CD4-positive, alpha-beta T cell (primary cell): ENCODE measurements at places on chromosomes 3 and 15.

GRCh38 chr3:87733671-87734367, 325.0 kb downstream of the CGGBP1 start:
- no peak for DNase-seq

- no peak for DNase-seq
These were observed 15.9 kb downstream of the CEP70 start for GRCh38 chr3:138578141-138578540.

- no peak for DNase-seq
These were observed 149.8 kb upstream of the GBE1 start for GRCh38 chr3:81911221-81911620.

DNA sequence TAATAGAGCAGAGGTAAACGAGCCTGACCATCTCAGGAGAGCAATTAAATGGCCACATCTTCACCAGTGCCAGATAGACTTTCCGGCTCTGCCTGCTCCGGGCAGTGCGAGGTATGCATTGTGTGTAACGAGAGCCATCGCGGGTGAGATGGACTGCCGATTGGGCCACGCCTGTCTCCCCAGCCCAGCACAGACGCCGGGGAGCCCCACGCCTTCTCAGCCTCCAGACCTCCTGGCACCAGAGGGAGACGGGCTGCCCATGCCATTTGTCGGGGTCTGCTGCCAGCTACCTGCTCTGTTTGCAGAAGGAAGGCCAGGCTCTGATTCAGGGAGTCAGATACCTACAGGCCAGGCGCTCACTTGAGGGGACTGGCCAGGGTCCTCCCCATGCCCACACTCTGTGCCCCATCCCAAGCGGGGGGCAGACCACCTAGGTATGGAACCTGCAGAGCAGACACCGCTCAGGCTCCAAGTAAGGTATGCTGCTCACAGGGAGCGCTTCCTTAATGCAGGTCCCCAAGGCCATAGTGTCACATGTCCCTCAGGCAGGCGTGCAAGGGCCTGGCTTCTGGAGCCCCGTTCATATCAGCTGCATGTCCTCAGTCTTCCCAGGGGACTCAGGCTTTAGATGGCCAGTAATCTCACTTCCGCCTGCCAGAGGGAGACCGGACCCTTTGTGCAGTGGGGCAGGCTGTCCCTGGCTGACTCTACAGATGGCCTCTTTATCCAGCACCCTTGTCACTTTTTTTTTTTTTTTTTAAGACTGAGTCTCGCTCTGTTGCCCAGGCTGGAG, 62.2 kb downstream of the DNAJB8 start:
- no peak for DNase-seq

DNA sequence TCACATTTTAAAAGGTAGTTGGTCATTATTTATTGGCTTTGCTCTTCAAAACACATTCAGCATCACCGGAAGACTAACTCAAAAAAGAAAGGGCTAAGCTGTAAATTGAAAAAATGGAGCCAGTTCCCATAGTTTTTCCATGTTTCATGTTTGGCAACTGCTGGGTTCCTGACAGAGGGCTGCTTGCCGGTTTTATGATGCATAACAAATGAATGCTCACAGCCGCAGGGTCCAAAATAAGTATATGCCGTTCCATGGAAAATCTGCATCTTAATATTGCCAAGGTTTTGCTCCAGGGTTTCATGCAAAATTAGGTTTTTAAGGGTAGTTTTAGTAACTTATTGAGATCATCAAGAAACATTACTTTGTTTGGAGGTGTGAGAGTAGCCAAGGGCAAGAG, 15.8 kb downstream of the SLC12A1 start:
- DNase-seq, result no peak

- DNase-seq, result no peak
These were observed 748.1 kb downstream of the NR2F2 start for GRCh38 chr15:97078591-97078990.

DNA sequence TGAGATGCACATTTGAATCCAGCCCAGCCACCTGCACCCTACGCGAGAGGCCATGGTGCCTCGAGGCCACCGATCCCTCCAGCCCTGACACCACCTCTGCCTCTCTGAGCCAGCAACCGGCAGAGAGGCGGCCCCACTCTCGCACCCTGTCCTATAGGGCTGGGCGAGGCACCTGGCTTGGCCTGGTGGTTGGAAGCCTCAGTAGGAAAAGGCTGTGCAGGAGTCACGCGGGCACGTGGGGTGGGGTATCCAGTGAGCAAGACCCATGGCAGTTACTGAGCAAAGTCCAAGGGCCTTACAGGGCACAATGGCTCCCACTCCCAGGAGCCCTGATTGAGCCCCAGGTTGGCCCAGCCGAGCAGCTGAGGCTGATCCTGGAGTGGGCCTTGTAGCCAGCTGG, 12.4 kb upstream of the DUSP7 start:
- no peak for DNase-seq

DNA sequence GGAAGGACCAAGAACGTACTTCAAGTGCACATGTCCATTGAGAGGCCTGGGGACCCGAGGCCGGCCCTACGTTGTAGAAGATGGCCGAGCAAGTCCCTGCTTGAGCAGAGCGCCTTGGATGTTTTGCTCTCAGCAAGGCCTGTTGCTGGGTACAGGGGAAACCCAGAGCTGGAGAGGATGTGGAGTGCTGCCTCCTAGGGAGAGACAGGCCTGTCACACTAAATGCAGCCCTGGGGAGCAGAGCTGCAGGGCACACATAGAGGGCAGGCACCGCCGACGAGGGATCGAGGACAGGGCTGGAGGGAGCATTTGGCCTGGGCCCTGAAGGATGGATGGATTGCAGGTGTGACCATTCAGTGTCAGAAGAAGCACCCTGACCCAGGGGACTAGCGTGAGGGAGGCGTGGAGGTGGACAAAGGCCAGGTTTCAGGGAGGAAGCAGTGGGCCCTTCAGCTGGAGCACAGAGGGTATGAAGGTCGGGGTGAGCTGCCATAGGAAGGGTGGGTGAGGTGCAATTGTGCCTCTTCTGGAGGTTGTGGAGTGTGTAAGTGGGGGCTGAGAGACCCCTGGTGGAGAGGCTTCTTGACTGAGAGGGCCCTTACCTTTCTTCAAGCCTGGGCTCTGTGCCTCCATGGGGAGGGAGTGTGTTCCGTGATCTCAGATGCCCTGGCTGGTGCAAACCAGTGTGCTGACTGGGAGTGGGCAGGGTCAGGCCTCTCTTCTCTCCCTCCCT, 142.4 kb downstream of the CHDH start:
- DNase-seq, result no peak

- DNase-seq, result no peak
These were observed 79.3 kb upstream of the ALDH1L1 start for GRCh38 chr3:126259411-126260391.

GRCh38 chr15:68433551-68433950, 1.6 kb upstream of the ITGA11 start:
- no peak for DNase-seq

DNA sequence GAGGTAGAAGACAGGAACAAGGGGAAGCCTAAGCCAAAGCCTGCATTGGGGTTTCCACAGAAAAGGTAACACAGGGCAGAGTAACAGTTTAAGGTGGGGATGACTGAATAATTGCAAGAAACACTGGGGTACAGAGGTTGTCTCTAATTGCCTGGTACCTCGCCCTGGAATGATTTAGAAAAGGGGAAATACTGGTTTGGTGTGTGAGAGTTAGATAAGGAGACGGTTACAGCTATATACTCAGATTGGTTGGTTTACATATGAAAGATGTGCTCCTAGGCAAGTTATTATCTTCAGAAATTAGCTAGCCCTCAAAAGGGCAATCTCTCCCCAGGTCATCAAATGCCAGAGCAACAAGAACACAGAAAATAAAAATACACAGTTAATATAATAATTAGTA, 58.8 kb downstream of the SMARCC1 start:
- no peak for DNase-seq

- DNase-seq, result no peak
These were observed 62.1 kb downstream of the HOMER2 start for GRCh38 chr15:82890338-82890994.

- DNase-seq, result peak; percentile 27
These were observed 69.5 kb upstream of the VEPH1 start for GRCh38 chr3:157572559-157573270.

DNA sequence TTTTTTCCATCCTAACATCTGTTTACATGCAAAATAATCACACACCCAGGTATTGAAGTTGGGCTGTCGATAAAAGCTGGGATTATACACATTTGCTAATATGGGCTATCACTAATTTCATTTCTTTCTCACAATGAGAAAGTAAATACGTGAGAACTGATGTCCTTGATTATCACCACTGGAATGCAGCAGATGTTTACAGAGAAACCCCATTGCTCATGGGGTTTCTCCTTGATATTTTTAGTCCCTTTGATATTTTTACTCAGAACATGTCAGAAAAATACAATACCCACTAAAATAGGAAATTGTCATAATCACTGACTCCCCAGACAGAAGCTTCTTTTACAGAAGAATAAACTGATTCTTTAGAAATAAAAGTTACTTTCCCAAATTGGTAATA, 535.1 kb upstream of the CCDC54 start:
- no peak for DNase-seq

- no peak for DNase-seq
These were observed 9.7 kb upstream of the NCKIPSD start for GRCh38 chr3:48695393-48695753.

GRCh38 chr3:48678056-48678455, 7.7 kb downstream of the NCKIPSD start:
- DNase-seq, result no peak

- DNase-seq, result no peak
These were observed 4.1 kb upstream of the HLTF start for GRCh38 chr3:149090461-149090860.

- peak; percentile 66 for DNase-seq
These were observed 16.1 kb downstream of the CD276 start for GRCh38 chr15:73700041-73700842.

GRCh38 chr15:75163150-75163564, 38.5 kb upstream of the C15orf39 start:
- DNase-seq, result no peak

DNA sequence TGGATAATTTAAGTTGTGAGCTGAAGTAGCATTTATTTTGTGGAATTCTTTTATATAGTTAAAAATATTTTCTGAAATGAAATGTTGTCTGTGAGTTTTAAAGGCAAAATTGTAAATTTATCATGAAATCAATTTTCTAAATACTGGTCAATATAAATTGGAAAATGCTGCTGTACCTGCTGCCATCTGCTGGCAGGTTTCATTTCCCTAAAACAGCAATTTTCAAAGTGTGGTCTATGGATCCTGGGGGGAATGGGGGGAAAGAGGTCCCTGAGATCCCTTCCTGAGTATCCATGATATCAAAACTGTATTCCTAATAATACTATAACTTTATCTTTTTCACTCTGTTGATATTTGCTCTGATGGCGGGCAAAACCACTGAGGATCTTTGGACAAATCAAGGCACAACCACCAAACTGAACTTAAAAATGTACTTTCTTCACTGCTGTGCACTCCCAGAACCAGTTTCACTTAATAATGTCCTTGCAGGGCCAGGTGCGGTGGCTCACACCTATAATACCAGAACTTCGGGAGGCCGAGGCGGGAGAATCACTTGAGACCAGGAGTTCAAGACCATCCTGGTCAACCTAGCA, 17.2 kb upstream of the CCR4 start:
- DNase-seq, result no peak

DNA sequence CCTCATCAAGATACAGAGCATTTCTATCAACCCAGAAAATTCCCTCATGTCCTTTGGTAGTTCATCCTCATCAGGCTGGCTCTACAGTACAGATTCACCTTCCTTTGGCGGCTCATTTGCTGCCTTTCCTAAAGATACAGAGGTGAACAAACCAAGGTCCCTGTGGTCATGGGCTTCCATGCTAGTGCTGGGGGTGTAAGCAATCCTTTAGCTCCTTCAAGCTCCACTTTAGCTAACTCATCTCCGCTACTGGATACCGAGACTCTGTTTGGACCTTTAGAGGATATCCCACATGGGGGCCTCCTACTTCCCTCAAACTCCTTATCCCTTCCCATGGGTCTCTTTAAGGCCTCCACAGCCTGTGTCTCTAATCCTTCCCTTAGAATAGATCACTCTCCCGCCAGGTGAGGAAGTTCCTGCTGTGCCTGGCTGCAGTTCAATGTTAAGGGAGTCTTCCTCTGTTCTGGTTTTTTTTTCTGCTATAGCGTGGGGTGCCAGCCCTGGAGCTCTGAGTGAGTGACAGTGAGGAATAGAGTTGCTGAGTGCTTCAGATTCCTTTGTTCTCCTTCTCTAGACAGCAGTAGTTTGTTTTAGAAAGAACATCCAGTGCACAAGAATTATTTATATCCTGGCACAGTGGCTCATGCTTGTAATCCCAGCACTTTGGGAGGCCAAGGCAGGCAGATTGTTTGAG, 30.7 kb downstream of the CLEC3B start:
- DNase-seq, result no peak

DNA sequence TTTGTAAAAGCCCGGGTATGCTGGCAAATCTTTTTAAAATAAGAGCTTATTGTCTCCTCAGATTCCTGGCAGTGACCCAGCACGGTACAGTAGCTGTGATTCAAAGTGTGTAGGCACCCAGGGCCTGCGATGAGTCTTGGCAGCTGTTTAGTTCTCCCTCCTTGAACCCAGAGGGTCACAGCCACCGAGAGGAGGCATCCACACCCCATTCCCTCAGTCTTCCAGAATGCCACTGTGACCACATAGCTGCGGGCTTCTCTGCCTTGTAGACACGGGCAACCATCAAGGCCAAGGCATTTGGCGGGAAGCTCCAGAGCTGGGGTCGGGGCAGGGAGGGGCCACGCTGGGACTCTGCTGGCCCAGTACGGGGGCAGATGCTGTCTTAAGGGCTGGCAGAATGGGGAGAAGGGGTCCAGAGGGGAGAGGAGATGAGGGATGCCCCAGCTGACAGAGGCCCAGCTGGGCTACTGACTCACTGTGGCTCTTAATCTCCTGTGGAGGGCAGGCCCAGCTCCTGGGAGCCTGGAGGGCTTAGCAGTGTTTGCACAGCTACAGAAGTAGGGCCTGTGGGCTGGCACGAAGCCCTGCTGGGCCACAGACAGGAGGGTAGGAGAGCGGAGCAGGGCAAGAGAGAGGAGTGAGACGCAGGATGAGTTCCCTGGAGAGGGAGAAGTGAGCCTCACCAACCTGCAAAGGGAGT, 68.8 kb upstream of the DLG1 start:
- no peak for DNase-seq

GRCh38 chr3:31533169-31534064, 692 bp downstream of the STT3B start:
- peak; percentile 81 for DNase-seq

DNA sequence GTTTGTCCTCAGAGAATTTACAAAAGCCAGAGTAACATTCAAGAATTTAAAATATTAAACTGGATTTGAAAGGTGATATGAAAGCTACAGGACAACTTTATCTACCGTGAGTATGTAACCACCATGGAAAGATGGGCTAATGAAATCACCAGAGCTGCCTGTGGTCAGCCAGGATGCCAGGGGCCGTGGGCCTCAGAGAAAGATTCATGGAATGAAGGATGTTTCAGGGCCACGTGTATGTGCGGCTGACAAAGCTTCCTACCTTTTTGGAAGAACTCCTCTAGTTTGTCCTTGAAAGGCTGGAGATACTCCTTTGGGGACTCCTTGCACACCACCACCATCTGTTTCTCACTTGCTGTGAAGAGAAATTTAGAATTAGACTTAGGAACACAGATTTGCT, 138.9 kb downstream of the GREM1 start:
- no peak for DNase-seq
